Ammon's horn (tissue), 1 donor: ENCODE measurements at places on chromosomes 5 and 9.

- DNase-seq = no peak
Measured at GRCh38 chr9:4066120-4066519, 233.7 kb downstream of the GLIS3 start.

GRCh38 chr5:179322071-179323025 lies 22.9 kb downstream of the ADAMTS2 start:
- DNase-seq = no peak

DNA sequence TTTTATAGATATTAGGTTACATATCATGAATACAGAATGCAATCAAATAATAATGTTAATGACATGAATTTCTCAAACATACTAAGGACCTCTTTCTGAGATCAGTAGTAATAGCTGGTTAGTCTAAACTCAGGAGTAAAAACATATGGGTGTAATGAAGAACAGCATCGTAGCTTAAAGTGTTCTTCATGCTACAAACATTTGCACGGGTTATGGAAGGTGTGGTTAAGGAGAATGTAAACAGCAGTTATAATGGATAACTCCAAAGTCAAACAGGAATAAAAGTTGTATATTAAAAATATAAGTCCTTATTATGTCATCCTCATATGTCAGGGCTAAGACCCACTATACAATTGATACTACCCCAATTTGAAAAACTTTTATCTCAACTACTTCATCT lies 112.5 kb downstream of the RICTOR start:
- DNase-seq = no peak

GRCh38 chr5:159458217-159458711 lies 128.0 kb upstream of the IL12B start:
- no peak for DNase-seq

- DNase-seq = no peak
Measured at GRCh38 chr9:133122605-133122934, 1.5 kb upstream of the RALGDS start.

DNA sequence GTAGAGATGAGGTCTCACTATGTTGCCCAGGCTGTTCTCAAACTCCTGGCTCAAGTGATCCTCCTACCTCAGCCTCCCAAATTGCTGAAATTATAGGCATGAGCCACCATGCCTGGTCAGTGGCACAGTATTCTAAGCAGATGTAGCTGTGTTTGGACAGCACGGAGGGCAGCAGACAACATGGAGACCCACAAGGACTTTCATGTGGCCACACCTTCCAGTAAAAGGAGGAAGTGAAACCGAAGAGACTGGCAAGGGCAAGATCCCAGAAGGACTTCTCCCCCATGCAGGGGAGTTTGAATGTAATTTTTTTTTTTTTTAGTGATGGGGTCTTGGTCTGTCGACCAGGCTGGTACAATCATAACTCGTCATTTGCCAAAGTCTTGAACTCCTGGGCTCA lies 172.2 kb downstream of the TRPM3 start:
- DNase-seq = no peak

- peak; percentile 93 for DNase-seq
Measured at GRCh38 chr9:14400658-14400995, 86.7 kb upstream of the NFIB start.

GRCh38 chr5:75690669-75691068 lies 26.6 kb downstream of the POC5 start:
- DNase-seq = no peak

DNA sequence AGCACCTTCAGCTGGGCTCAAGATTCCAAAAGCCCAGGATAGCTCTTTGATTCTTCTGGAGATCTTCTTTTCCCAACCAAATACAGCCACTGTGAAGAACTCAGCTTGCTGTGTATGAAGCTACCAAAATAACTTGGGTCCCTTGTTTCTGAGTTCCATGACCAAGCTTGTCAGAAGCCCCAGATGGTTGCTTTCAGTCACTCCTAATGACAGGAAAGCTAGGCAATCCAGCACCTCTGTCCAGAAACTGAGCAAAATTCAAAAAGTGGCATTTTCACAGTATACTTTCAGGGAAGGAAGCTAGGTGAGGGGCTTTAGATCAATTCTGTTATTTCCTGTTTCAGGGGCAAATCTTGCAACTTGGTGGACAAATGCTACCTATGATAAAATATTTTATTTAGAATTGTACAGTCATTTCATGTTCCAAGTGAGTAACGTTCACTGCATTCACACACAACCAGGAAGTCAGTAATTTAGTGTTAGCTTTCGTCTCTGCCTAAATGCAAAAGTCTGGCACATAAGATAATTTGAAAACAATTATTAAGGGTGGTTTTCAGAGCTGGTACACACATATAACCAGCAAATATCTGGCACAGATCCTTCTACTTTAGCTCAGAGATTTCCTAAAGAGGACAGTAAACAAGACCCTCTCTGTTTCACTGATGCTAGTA lies 330.1 kb downstream of the GLIS3 start:
- no peak for DNase-seq

DNA sequence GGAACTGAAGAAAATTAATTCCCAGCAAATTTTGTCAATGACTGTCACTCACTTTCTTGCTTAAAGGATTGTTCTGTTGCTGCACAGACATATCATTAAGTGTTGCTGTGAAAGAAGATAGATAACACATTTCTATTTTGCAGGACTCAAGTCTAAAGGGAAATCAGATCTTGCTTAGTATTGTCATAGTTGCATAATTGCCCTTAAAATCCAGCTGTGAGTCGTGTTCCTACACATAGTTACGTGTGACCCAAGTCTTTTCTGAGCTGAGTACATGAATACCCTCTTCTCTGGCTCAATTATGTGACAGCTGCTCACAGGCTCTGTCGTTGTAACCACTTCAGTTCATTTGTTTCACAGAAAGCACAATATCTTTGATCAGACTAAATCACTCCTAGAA lies 390.8 kb downstream of the DTWD2 start:
- no peak for DNase-seq

GRCh38 chr5:6361101-6361500 lies 17.2 kb downstream of the MED10 start:
- DNase-seq = no peak

DNA sequence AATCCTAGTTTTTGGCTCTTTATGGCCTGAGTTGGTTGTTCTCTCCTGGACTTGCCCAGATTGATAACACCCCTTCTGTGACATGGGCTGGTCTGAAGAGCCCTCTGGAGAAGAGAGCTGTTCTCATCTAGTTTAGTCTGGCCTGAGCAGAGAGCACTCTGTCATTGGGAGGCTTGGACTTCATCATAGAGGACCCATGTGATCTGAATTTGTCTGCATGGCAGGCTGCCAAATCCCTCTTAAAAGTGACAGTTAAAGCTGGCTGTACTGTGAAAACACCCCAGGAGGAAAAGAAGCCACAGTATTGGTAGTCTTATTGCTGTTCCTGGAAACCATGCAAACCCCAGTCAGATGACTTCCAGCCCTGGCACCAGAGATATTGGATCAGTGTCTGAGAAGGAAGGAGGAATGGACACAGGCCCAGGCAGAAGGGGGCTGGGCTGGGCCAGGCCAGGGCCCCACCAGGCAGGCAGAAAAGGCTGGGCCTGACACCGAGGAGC lies 3.7 kb upstream of the WDR31 start:
- DNase-seq = peak; percentile 87

- no peak for DNase-seq
Measured at GRCh38 chr9:91803970-91804752, 145.9 kb downstream of the ROR2 start.

GRCh38 chr5:17411436-17412402 lies 86.3 kb upstream of the TAF11L2 start:
- no peak for DNase-seq

GRCh38 chr5:150751096-150751891 lies 7.5 kb downstream of the DCTN4 start:
- no peak for DNase-seq

- no peak for DNase-seq
Measured at GRCh38 chr5:92637247-92637646, 943.8 kb downstream of the NR2F1-AS1 start.

DNA sequence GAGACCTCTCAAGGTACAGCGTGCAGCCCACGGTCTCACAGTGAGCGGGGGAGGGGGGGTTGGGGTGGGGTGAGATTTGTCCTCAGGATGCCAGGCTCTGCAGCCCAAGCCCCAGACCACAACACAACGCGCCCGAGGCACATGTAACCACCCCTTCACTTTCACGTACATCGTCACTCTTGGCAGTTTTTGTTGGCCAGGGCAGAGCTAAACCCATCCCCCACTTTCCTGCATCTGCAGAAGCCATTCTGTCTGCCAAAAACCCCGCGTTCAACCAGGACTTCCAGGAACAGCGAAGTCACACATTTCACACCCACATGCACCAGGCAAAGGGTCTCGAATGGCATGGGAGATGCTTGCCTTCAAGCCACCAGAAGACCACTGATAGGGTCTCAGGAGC lies 9.4 kb upstream of the SMIM23 start:
- DNase-seq = no peak

DNA sequence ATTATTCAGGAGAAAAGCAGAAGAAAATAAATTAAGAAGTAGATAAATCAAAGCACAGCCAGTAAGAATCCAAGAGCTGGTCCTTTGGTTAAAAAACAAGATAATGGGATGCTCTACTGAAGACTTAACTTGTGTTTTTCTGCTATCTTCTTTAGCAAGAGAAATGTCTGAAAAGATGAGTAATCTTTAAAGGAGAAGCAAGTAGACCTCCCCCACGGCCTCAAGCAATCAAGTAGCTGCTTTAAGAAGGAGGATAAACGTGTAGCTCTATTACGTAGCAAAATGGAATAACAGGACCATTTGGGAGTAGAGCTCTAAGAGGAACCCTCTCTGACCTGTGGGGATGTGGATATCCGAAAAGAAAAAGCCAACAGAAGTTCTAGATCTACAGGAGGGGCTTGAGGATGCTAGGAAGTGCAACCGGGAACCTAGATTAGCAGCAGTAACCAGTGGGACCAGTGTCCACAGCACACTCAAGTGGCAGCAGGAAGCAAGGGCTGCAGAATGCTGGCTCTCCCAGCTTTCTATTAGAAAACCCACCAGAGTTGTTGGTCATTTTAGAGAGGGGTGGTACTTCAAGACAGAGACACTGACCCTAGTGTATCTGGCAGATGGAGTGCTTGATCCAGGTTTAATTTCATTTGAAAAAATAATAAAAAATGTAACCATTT lies 185.4 kb downstream of the GABBR2 start:
- no peak for DNase-seq

GRCh38 chr9:134676886-134677285 lies 35.3 kb downstream of the COL5A1 start:
- no peak for DNase-seq

DNA sequence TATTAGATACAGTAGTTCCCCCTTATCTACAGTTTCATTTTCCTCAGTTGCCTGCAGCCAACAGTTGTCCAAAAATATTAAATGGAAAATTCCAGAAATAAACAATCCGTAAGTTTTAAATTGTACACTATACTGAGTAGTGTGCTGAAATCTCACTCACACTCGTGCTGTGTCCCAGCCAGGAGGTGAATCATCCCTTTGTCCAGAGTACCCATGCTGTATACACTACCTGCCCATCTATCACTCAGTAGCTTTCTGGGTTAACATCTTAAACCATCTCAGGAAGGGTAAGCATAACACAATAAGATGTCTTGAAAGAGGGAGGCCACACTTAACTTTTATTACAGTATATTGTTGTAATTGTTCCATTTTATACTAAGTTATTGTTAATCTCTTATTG lies 31.7 kb upstream of the DNAH5 start:
- no peak for DNase-seq

GRCh38 chr5:130116972-130117371 lies 212.7 kb downstream of the CHSY3 start:
- no peak for DNase-seq

- no peak for DNase-seq
Measured at GRCh38 chr5:2741956-2742355, 9.5 kb downstream of the IRX2 start.

DNA sequence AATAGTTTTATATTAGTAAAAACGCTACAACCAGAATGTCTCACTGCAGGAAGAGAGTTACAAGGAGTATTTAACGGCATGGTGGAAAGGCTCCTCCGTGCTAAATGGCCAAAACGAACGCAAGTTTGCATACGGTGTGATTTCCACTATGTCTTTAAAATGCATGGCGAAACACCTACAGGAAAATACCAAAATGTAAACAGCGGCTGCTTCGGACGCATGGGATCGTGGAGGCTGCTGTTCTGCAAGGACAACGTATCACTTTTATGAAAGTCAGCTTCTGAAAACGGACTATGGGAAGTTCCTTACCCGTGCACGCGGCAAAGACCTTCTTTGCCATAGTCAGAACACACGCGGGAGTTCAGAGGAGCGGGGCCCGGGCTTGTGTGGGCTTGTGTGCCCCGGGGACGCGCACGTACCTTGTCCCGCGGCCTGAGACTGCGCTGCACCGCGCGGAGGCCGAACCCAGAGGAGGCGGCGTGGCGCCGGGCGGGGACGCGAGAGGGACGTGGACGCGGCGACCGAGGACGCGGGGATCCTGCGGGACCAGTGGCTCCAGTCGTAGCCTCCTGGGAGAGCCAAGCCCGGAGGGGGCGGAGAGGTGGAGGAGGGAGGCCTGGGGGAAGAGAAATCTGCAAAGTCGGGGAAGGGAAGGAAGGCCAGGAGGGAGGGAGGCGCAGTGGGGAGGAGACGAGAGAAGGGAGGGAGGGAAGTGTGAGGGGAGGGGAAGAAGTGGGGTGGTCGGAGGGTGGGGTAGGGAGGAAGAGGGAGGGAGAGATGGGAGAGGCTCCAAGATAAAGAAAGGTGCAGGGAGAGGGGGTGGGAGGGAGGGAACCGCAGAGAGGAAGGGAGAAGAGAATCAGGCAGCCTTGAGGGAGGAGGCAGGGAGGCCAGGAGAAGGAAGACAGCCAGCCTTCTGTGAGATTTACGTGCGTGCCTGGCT lies at the start of gene CMBL:
CMBL (minus strand) TSS at position 697 of the 943 bp plus-strand sequence. CDS start 17,140 bp downstream, outside the sequence.
- DNase-seq = peak; percentile 59

GRCh38 chr5:39424736-39425637 lies at the start of gene DAB2:
DAB2 (minus strand) TSS chr5:39424980; CDS start chr5:39394320, 30,660 bp downstream.
- DNase-seq = peak; percentile 72

GRCh38 chr5:135829681-135830383 lies 4.6 kb upstream of the SLC25A48 start:
- DNase-seq = peak; percentile 73

DNA sequence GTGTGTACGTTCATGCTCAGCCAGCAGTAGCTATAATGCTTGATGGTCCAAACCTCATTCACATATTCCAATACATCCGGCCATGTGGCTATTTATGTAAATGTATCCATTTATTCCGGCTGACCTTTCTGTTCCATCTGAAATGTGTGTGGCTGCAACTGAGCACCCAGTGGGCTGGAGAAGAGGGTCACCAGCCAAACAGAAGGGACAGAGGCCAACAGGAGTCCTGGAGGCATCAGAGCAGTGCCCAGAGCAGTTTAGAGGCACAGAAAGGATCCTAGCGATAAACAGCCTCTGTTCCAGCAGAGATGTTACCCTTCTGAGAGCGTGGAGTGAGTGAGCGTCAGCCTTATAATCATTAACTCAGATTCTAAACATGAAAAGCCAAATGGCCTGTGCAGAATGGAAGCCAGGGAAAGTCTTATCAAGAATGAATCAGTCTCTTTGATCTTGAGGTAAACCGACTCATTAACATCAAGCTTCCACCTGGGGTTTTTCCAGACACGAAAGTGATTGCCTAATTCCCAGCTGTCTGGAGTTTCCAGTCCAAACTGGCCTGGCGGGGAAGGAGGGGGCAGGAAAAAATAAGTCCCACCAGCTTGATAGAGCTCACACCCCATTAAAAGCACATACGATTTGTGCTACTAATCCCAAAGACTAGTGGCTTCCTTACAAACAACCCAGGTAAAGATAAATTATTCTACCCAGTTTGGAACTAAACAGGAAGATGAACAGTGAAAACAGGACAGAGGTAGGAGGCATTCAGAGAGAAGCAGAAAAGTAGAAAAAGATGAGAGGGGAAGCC lies 55.7 kb downstream of the SUSD1 start:
- no peak for DNase-seq

- DNase-seq = no peak
Measured at GRCh38 chr5:147359101-147359500, 124.3 kb downstream of the STK32A start.
